HT1080 (cell line): ENCODE measurements at places on chromosomes 2 and 18.

DNA sequence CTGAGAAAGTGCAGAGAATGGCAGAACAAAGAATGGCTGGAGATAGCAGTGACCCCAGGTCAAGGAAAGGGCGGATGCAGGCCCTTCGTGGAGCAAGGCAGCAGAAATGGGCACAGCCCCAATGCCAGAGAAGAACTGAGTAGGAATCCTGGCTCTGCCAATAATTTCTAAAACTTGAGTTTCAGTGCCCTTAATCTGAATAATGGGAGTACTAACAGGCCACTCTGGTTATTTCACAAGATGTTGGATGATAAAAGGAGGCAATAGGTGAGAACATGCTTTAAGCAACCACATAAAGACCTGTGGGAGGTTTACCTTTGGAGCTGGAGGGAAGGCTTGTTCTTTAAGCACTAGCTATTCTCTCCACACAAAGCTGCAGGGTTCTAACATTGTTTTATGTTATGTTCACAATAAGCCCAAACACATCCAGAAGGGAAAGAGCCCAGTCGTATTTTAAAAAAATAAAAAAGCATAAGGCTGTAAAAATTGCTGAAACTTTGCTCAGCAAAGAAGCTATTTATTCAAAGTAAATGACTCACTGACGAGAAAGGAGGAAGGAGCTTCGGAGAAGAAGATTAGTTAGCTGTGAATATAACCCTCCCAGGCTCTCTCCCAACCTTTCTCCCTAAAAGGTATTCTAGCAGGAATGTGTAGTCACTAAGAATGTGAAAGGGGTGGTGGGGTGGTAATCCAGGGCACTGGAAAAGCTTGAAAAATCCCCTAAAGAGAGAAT, 470.2 kb downstream of the TXNL1 start:
- DNase-seq: peak; percentile 70

DNA sequence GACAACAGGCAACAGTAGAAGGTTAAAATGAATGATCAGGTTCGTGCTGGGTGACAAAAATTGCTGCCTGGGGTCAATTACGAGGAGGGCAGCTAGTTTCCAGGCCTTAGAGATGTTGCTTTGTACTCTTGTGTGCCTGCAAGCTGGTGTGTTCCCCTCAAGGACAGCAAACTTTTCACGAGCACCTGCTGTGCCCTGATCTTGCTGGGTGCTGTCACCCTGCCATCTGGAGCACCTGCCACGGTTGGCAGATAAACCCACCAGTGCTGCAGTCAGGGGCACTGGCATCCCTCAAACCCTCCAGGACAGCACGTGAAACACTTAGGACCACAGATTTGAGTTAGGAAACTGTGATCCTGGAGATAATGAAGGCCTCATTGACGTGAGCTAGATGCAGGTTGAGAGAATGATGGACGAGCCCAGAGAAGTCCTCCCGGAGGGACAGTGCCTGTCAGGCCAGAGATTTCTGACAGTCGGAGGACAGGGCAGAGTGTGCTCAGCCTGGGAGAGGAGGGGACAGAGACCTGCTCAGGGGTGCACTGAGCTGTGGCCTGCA, 104.3 kb upstream of the RAB12 start:
- no peak for DNase-seq

DNA sequence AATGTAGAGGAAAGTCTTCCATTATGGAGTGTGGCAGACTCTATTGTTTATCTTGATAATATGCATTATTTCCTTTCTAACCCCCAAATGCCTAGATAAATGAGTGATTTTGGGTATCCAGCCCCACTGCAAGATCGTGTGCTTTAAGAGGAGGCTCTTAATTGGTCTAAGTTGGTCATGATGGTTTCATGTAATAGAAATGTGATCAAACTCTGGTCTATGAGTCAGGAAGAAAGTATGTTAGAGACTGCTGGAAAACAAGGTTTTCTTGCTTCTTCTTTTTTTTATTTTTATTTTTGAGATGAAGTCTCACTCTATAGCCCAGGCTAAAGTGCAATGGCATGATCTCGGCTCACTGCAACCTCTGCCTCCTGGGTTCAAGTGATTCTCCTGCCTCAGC, 344.5 kb upstream of the TNP1 start:
- DNase-seq: peak; percentile 62

- DNase-seq: no peak
Measured at GRCh38 chr2:155442088-155442487, 743.6 kb downstream of the KCNJ3 start.

GRCh38 chr2:192741889-192742288, 547.2 kb upstream of the TMEFF2 start:
- no peak for DNase-seq

DNA sequence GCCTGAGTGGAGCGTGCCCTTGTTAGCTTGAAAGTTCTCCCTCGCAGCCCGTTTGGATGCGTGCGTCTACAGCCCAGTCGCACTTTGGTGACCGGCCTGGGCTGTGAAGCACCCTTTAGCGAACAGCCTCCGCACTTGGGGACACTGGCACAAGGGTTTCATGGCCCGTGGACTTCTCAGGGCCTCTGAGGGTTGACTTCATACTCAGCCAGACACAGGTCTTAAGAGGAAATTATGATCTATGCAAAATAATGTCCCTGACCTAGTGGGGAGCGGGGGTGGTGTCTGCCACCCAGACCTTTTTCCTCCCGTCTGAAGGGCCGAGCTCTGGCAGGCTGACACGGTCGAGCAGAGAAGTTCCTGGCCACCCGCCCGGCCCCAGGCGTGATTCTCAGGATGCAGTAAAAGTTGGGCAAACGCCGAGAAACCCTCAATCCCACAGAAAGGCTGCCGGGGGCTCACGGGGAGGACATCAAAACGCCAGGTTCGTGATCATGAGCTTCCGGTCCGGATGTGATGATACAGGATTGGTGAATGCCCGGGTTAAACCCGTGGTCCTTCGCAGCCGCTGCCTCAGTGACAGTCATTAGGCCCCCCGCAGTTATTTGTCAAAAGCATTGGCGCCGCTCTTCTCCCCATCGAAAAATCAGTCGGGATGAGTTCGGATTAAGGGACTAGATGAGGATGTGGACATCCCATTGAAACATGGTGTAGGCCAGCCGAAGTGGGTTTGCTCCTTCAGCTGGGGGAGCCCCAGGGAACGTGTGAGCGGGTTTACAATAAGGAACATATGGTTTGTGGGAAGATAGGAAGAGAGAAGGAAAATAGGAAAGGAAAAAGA, 3.6 kb upstream of the PAX3 start:
- peak; percentile 18 for DNase-seq

DNA sequence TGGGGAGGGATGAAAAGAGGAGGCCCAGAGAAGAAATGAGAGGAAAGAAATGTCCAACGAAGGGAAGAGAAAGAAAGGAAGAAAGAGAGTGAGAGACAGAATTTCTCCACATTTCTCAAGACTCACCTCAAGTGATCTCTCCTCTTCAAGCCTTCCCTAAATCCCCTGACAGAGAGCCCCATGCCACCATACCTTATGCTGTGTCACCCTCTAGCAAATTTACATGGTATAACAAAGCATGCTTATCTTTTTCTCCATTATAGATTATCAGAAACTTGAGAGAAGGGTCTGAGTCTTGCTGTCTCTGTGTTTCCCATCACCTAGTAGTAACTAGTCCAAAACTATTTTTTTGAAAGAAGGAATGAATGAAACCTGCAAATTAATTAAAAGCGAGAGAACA, 1208.4 kb downstream of the DPP10 start:
- no peak for DNase-seq

DNA sequence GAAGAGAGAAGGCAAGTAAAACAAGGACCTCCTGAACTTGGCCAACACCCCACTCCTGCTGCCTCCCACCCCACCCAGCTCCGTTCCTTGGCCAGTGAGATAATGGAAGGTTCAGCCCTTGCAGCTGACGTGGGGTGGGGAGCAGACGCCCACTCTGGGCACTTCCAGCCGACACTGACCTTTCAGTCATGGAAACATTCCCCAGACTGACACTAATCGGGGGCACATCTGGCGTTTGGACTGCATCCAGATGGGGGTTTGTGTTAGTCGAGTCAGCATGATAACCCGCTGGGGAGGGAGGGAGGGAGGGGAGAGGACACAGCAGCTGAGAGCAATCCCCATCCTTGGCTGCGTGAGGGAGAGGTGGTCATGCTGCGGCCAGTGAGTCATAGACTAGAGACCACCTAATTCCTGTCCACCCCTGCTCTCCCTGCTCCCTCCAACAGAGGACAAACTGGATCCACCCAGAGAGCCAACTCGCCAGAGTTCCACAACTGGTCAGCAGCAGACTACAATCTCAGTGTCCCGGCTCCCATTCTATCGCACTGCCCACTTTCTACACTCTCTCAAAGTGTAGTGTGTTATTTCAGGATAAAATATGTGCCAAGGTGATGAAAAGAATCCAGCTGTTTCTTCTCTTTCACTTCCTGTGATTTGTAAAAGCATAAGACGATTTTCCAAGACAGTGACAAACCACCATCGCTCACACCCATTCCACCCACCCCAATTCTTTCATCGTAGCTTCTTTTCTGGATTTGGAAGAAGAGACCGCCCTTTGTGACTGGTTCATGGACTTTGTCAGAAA, 115.4 kb upstream of the PKDCC start:
- DNase-seq: no peak

DNA sequence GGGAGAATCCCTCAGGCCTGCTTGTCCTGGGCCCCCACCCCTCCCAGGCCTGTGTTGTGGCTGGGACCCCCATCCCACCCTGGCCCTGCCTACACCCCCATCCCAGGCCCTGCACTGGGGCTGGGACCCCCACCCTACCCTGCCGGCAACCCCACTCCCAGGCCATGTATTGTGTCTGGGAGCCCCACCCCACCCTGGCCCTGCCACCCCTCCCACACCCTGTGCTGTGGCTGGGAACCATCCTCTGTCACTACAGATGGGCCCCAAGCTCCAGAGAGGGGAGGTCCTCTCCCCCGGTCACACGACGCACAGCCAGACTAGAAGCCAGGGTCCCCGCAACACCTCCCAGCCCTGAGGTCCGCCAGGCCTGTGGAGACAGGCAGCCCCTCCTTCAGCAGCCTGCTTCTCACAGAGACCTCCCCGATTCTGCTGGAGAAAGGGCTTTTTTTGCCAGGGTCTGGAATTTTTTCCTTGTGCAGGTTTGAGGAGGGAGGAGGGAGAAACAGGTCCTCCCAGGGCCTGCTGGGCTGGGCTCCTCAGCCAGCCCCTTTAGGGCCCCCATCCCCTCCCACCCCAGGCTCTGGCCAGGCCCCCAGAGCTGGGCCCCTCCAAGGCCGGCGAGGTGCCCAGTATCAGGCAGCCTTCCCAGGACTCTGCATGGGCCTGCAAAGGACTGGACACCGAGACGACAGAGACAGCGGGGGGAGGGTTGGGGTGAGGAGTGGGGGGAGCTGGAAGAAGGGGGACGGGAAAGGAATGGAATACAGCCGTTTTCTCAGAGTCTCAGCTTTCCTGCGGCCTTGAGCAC, 28.0 kb downstream of the KIF1A start:
- no peak for DNase-seq

- no peak for DNase-seq
Measured at GRCh38 chr2:42566025-42566424, 2.4 kb upstream of the MTA3 start.

DNA sequence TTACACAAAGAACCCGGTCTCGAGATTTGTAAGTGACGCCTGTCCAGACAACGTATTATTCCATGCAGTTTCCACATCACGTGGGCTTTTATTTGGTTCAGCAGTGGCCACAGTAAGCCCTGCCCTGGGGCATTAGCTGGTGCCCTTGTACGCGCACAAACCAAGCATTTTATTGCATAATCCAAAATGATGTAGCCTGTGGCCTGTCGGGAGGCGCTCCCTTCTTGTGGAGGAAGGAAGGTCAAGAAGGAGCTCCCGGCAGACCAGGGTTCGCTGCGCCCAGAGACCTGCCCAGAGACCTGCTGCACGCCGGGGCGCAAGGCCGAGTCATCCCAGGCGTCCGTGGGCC, 179.6 kb upstream of the ALKAL2 start:
- no peak for DNase-seq

DNA sequence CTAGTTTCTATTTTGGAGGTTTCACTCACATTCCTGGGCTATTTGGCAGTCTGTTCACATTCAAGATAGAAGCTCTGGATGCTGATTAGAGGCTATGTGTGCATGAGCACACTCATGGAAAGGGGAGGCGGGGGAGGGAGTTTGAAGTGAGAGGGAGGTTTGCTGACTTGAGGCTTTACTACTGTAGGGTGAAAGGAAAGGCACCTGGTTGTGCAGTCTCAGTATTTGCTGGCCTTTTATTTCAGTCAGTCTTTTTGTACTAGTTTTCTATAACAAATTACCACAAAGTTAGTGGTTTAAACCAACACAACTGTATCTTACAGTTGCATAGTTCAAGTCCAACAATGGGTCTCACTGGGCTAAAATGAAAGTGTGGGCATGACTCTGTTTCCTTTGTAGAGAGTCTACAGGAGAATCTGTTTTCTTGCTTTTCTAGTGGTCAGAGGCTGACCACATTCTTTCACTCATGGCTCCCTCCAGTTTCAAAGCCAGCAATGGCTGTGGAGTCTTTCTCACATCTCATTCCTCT, 47.7 kb upstream of the NR4A2 start:
- no peak for DNase-seq

DNA sequence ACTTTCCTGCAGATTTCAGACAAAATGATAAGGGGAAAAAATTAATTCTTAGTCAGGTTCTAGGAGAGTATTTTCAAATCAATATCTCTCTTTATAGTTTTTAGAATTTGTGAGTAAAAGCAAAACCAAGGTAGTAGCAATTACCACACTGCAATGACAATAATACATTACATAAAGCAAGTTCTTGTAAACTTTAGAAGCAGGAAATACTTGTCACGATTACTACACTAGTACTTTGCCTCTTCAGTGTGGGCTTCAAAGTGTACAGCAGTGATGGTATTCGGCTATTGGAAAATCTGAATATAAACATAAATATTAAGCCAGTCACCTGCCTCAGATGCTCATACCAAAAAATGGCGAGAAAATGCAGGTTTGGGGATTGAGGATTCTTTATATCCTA, 81.0 kb downstream of the ALPK2 start:
- DNase-seq: no peak

GRCh38 chr2:109530712-109531111, 83.1 kb downstream of the SEPTIN10 start:
- DNase-seq: no peak

DNA sequence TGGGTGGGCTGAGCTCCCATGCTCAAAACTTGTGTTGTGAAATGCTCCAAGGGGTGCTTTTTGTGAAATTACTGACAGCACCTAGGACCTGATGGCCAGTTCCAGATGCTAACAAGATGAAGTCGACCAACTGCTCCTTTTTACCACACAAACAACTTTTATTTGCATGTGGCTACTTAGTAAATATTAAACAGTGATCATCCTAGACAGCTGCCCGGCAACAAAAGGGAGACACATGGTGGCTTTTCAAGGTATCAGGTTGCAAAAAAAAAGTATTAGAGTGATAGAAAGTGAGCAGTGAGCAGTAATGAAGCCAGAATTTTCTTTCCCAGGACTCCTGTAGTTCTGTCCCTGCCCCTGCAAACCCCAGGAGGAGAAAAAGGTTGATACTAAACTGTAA, 118.5 kb downstream of the RPIA start:
- no peak for DNase-seq
